ENCODE measurements at places on chromosomes 3 and 15. TPM values are rescaled to one million over a fixed set of nuclear protein-coding genes. Genes with fewer than 3 reads are reported as not detected.

GRCh38 chr3:42539871-42540714 is 37.6 kb downstream of the VIPR1 start:
- DNase-seq: no peak

DNA sequence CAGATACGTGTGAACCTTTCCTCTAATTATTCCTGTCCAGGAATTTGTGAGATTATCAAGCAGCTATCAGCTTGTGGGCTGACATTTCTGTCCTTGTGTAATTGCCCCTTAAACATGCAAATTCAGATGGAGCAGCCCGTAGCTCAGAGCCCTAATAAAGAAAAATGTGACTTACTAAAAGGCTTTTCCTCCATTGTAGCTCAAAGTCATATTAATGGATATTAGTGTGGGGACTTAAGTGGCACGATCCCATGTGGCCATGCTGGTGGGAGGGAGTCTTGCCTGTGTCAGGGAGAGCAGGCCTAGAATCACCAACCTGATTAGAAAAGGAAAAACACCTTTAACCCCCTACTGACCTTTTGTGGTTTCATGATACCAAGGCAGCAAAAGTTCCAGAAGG is 399.2 kb downstream of the LRTM1 start:
- no peak for DNase-seq

GRCh38 chr3:70742081-70742480 is 429.6 kb upstream of the MDFIC2 start:
- DNase-seq: no peak

GRCh38 chr3:114660124-114660523 is 366.3 kb downstream of the TIGIT start:
- DNase-seq: no peak

GRCh38 chr3:79497447-79498111 is 270.2 kb downstream of the ROBO1 start:
- no peak for DNase-seq

GRCh38 chr3:81502236-81502635 is 259.2 kb downstream of the GBE1 start:
- no peak for DNase-seq

DNA sequence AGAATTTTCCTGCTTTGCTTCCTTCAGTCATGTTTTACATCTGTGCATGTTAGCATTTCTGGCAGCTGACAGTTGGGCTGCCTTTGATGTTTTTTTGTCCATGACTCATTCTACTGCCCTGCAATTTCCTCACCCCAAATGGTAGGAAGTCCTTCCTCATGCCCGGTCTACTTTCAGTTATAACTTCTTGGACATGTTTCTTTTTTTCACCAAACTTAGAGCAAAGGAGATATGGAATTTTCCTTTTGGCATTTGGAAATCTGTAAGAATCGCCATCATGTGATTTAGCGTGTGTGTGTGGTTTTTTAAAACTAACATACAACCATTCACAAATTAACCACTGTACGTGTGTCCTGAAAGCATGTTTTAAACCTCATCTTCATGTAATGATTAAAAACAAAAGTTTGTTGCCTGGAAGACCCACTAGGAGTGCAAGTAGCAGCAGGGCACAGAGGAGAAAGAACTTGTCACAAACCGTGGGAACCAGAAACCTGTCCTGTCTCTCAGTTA is 430.7 kb upstream of the CFAP20DC start:
- DNase-seq: no peak

GRCh38 chr15:75151214-75152128 is 50.2 kb upstream of the C15orf39 start:
- DNase-seq: no peak

- DNase-seq: no peak
These were observed 466.3 kb upstream of the EPHA3 start for GRCh38 chr3:88641033-88641604.

Gene BBX
- 57.4 TPM for total RNA-seq

Gene MBD4
- total RNA-seq: 23.0 TPM

Gene NPAP1
- not detected for total RNA-seq

Gene TMEM158
- total RNA-seq: 2.2 TPM

Gene TNNC1
- 3.0 TPM for total RNA-seq
